ENCODE measurements at places on chromosomes 16 and 17.

DNA sequence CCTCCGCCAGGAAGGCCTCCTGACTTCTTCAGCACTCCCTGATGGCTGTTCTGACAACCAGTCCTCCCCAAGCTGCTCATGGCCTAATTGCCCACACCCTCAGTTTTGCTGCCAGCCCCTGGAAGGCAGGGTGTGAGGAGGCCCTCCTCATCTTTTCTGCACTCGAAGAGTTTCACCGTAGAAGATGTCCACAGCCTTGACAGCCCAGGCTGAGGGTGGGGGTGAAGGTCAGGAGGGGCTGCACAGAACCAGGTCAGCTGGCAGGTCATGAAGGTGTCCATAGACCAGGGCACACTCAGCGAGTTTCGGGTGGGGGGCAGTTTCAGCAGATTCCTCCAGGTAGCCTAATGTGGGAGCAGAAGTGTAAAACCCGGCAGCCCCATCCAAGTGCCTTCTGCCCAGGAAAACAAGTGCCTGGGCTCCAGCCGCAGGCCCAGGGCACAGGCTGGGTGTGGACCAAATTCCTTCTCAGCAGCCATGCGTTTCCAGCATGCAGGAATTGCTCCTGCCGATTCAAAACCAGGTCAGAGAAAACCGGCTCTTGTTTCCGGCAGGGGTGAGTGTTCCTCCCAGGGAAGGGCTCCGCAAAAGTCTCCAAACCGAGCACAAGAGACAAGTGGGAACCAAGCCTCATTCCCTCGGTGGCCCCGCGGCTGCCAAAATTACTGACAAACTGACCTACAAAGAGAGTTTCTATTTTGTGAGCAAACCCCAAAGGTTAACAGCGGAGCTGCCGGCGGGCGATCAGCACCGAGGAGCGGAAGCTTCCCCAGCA is 228.8 kb downstream of the C16orf78 start:
- DNase-seq, result no peak

DNA sequence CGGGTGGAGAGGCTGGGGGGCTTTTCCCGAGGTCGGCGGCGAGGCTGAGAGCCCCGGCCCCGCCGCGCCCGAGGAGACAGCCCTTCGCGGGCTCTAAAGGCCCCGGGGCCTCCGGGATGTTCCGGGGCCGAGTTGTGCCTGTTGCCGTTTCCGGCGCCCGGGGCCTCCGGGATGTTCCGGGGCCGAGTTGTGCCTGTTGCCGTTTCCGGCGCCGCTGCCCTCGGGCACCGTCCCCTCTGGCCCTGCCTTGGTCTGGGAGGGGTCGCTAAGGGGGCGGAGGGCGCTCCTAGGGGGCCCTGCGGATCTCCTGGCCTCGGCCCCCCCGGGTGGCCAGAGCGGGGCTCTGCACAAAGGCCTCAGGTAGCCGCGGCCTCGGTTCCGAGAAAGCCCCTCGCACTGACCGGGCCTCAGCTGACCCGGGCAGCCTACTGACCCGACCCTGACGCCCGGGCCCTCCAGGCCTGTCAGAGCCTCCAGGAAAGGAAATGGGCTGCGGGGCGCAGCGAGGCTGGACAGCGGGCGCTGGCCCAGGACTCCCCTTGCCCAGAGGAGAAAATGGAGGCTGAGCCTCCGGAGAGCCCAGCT is 24.2 kb downstream of the ACTG1 start:
- DNase-seq, result no peak

- no peak for DNase-seq
Measured at GRCh38 chr17:81044764-81045589, 10.0 kb downstream of the BAIAP2 start.

- DNase-seq, result no peak
Measured at GRCh38 chr16:22635357-22635761, 124.7 kb downstream of the NPIPB5 start.

GRCh38 chr17:34474706-34475105 is 104.7 kb upstream of the TMEM132E start:
- no peak for DNase-seq

DNA sequence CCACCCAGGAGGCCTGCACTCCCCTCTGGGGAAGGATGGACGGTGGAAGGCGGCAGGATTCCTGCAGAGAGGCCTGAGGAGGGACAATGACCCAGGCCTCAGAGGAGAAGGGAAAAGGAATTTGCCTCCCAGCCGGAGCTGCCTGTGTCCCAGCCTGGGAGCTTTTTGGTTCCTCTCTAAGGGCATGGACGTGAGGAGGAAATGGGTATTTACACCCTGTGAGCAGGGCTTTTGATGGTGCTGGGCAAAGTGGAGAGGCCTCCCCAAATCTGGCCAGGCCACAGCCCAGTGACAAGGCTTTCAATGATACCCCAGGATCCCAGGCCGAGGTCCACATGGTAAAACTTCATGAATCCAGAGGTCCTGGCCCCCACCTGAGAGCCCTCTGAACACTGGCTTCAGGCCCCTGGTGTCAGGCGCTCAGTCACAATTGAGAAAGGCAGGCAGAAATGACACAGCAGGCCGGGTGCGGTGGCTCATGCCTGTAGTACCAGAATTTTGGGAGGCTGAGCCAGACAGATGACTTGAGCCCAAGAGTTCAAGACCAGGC is 56.0 kb upstream of the DOC2B start:
- DNase-seq, result no peak
